B cell (primary cell): ENCODE measurements at places on chromosomes 2 and 18.

GRCh38 chr2:29215739-29216608 lies 100.8 kb downstream of the CLIP4 start:
- DNase-seq = no peak

DNA sequence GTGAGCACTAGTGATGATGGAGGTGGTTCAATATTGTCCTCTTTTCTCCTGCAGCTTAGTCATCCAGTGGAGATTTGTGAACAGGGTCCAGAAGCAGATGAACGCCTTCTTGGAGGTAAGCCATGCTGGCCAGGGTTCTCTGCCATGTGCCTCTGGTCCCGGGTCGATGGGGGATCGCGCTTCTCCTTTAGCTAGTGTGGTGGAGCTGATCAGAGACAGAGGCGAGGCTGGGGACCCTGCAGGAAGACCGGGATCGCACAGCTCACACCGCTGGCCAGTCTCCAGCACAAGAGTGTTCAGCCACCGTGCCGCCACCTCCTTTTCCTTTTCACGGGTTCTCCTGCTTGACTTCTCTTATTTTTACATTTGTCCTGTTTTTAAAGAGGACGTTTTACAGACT lies 243.4 kb downstream of the ALPK2 start:
- no peak for DNase-seq

- DNase-seq = no peak
Observed at GRCh38 chr2:43238176-43238575, 11.8 kb upstream of the ZFP36L2 start.

GRCh38 chr2:37201208-37201607 lies 4.9 kb downstream of the CEBPZOS start:
- DNase-seq = no peak

GRCh38 chr2:65453916-65454315 lies 21.5 kb upstream of the SPRED2 start:
- DNase-seq = no peak

DNA sequence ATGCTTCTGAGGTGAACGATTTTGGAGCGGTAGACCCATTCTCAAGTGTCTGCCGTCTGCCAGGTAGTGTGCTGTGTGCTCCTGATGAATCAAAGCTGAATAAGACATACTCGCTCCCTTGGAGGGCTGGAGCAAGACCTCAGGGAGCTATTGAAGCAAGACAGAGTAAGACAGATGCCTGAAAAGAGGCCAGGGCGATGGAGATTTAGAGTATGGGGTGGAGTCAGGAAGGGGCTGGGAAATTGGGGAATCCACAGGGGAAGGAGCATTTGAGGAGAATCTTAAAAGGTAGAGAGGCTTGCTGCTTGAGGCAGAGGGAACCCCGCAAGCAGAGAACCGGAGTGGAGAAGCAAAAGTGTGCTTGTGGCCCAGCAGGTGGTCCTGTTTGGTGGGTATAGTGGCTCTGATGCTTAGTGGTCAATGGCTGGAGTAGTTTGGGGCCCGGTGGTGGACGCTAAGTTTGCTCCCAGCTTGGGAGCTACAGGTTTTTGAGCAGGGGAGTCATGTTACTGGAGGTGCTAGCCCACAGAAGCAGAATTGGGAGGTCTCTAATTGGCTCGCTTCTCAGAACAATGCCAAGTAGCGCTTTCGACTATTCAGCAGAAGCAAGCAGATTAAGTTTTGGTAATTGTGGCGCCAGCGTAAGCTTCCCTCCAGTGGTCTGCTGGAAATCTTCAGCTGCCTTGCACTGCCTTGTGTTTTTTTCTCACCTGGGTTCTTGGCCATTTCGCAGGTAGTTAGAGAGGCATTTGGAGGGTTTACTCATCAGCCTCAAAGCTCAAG lies 2.0 kb downstream of the CNNM4 start:
- peak; percentile 48 for DNase-seq

GRCh38 chr18:57916684-57917083 lies 113.6 kb upstream of the ATP8B1 start:
- no peak for DNase-seq

DNA sequence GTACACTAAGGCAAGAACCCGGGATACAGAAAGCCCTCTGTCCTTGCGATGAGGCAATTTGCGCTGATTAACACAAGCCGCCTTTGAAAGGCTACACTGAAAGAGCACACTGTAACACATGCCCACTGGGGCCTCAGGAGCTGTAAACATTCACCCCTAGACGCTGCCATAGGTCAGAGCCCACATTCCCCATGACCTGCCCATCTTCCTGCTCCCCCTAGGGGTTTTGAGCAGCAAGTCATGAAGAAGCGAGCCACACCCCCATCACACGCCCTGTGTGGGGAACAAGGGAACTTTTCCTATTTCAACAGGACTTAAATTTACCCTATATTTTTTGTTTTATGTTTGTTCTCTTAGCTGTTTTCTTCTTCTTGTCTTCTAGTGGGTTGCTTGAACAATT lies 47.8 kb upstream of the SLC4A10 start:
- DNase-seq = no peak

DNA sequence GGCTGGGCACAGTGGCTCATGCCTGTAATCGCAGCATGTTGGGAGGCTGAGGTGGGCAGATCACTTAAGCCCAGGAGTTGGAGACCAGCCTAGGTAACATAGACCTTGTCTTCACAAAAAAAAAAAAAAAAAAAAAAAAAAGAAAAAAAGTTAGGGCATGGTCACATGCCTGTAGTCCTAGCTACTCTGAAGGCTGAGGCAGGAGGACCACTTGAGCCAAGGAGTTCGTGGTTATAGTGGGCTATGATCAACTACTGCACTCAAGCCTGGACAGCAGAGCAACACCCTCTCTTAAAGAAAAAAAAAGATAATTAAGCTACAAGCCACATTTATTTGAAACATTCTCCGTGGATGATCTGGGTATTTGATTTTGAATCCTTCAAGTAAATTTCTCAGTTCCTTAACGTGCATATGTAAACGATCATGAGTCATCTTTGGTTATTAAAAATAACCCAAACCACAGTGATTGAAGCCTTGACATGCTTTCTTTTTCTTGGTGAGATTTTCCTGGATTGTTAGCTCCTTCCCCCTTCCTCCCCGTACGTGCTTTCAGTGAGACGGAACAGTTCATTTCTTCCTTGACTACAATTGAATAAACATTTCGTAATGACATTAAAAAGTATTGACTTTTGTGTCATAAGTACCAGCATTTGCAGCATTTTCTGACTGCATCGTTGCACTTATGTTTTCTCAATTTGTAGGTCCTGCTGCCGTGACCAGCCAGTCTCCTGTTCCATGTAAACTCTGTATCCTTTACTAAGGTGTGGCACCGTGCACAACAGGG lies 20.3 kb downstream of the RMC1 start:
- no peak for DNase-seq

DNA sequence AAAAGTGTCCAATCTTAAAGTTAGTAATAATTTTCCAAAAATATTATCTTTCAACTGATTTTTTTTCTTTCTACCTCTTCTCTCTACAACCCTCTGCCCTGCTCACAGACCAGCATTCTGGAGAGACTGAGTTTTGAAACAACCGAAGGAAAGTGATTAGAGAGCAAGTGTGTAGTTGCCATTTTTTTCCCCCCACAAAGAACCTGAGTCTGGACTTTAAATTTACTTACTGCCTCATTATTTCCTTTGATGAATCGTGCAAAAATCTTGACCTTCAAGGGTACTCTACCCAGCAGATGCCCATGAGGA lies 63.4 kb upstream of the NEUROD1 start:
- DNase-seq = no peak

DNA sequence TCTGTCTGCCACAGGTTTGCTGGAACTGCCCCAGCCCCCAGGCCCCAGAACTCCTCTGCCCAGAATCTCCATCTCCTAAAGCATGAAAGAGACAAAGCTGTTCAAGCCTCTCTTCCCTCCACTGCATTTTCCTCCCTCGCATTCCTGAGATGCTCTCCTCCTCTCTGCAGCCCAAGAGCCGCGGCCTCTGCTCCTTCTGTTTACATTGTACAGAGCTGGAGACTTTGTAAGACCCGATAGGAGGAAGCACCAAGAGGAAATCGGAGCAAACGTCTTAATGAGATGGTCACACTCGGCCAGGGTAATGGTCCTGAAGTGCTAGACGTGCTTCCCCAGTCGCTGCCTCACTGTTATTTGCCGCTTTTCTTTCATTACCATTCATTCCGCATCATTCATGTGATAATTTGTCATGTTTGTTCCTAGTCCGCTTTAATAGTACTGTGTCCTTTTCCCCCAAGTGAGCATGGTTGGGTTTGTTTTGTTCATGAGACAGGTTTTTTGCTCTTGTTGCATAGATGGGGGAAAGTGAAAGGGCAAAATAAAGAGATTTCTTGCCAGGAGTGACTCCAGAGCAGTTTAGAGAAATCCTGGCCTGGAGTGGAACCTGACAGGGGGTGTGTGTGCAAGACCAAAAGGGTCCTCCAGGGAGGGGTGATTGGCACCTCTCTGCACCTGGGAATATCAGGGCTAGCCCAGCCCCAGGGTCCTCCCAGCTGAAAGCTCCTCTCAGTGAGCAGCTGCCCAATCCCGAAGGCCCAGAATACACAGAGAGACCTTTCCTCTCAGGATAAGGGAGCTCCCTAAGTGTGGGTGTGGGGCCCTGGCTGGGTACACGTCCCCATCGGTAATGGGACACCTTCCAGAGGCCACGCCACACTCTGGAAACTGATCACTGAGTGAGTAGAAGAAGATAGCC lies 44.9 kb upstream of the ID2 start:
- no peak for DNase-seq

- DNase-seq = no peak
Observed at GRCh38 chr2:52518678-52519077, 1248.9 kb upstream of the CHAC2 start.

- DNase-seq = no peak
Observed at GRCh38 chr2:159538801-159539200, 77.5 kb downstream of the BAZ2B start.

DNA sequence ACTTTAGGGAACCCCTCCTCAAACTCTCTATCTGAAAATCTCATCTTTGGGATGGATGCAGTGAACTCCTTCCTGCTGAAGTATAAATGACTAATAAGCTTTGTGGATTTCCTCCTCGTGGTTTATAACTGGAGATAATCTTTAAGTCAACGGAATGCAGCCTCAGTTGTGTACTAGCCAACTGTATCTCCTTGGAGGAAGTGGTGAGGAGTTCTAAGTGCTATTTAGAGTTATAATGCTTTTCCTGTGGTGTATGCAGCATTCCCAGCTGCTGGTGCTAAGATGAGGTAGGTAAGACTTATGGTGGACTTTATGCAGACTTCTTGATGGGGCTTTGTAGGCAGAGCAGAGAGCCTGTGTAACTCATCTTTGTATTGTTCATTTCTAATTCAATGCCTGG lies 90.9 kb downstream of the LYPD6B start:
- no peak for DNase-seq

DNA sequence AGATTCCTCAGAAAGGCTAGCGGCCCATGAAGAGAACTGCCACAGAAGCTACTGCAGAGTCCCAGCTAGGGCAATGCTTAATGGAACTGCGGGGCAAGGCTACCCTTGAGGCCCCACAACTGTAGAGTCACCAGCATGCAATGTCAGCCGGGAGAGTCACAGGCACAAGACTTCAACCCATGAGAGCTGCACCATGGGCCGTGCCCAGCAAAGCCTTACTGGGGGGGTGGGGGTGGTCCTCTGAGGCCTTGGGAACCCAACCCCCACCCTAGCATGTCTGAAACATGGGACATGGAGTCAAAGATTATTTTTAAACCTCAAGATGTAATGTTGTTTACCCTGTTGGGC lies 20.2 kb downstream of the DPP4 start:
- DNase-seq = no peak

- no peak for DNase-seq
Observed at GRCh38 chr18:46393230-46393629, 263.8 kb downstream of the LOXHD1 start.
